Esophagus muscularis mucosa (tissue), 4 donors: ENCODE measurements at places on chromosomes 11 and 22.

DNA sequence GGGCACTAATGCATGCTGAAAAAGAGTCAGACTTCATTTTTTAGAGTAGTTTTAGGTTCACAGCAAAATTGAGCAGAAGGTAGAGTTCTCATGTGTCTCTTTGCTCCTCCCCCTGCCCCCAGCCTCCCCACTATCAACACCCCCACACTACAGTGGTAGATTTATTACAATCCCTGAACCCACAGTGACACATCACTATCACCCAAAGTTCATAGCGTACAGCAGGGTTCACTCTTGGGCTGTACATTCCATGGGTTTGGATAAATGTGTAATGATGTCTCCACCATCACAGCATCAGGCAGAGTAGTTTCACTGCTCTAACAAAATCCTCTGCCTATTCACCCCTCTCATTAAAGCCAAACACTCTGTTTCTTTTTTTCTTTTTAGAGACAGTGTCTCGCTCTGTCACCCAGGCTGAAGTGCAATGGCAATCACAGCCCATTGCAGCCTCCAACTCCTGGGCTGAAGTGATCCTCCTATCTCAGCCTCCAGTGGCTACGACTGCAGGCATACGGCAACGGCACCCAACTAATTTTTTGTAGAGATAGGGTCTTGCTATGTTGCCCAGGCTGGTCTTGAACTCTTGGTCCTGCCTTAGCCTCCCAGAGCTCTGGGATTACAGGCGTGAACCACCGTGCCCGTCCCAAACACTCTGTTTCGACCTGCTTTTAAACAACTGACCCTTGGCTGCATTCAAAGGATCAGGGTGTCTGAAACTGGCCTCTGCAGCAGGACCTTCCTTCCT, 4.1 kb downstream of the BEST1 start:
- no peak for DNase-seq

DNA sequence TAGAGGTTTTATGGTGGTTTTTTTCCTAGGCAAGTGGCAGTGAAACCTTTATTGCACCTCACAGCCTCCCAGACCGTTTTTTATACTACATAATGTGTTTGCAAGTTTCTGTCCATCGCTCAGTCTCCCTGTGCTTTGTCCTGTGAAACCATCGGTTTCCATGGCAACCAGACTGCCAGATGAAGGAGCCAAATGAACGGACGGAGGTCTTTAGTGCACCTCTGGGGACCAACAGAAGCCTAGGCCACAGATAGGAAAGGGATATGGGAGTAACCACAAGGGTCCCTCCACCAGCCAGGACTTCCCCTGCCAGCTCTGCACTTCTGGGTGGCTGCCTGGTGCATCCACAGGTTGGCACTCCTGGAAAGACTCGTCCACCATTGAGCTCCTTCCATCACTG, 165.0 kb downstream of the CHST1 start:
- no peak for DNase-seq

DNA sequence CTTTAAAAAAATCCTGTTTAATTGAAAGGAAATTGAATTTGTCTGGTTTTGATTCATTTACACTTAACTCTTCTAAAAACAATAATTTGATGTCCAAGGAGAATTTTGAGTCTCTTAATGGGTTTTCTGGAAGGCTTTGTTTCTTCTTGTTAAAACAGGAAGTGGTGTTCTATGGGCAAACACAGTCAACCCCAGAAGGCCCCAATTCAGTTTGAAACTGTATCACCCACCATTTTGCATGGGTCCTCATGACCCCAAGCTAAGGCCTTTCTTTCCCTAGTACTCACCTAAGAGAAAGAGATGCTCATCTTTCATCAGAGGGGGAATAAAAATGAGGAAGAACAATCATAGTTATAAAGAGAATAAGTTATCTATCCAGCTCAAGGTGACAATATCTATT, 10.6 kb downstream of the FLI1 start:
- DNase-seq, result no peak

GRCh38 chr11:63884196-63884932, 32.6 kb downstream of the RCOR2 start:
- no peak for DNase-seq

DNA sequence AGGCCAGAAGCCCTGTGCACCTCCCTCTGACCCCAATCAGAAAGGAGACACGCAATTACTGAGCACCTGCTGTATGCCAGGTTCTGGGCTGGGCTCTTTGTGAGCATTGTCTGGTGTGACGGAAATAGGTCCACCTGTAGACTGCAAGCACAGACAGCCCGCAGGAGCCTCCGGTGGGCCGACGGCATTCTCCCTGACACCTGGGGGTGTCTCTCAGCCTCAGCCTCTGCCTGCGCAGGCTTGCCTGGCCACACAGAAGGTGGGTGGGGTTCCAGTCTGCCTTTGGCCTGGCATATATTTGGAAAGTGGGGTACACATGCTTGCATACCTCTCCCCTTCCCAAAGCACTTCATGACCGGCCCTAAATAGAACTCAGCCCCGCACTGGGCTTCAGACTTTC, 129.3 kb downstream of the BUD13 start:
- peak; percentile 78 for DNase-seq

GRCh38 chr11:43797866-43798265, 82.8 kb upstream of the ALKBH3 start:
- no peak for DNase-seq

GRCh38 chr11:130024361-130024760, 21.7 kb upstream of the PRDM10 start:
- no peak for DNase-seq

GRCh38 chr11:124830749-124831148, 30.5 kb upstream of the MSANTD2 start:
- DNase-seq, result no peak

GRCh38 chr11:8597182-8597581, 3.2 kb upstream of the STK33 start:
- DNase-seq, result no peak

- no peak for DNase-seq
These were observed 20.5 kb downstream of the ZNF280B start for GRCh38 chr22:22487869-22488597.

DNA sequence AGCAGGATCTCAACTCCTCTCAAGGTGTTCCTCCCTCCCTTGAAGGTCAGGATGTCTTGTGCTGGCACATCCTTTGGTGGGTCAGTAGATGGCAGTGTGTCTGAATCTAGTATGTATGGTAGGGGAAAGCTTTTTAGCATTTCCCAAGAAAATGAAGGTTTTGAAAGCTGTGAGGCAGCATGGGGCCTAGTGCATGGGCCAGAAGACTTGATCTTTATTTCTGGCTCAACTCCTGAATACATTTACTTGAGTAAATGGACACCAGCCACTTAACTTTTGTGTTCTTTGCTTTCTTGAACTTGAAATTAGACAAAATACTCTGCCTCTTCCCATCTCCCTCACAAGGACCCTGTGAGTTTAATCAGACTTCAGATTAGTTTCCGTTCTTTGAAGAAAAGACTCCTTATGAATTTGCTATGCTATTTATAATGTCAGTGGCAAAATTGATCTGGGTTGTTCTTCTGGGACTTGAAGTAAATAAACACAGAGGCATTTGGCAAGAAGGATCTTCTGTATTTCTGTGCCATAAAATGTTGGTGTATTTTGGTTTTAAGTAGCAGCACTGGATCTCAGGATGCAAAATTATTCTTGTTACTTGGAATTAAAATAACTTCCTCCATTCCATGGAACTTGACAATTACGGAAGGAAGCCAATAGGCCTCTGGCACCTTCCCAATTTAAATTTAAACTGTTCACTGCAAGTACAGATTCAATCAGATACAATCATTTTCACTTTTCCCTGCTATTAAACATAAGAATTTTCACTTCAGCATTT, 288.8 kb downstream of the CASP12 start:
- DNase-seq, result no peak

DNA sequence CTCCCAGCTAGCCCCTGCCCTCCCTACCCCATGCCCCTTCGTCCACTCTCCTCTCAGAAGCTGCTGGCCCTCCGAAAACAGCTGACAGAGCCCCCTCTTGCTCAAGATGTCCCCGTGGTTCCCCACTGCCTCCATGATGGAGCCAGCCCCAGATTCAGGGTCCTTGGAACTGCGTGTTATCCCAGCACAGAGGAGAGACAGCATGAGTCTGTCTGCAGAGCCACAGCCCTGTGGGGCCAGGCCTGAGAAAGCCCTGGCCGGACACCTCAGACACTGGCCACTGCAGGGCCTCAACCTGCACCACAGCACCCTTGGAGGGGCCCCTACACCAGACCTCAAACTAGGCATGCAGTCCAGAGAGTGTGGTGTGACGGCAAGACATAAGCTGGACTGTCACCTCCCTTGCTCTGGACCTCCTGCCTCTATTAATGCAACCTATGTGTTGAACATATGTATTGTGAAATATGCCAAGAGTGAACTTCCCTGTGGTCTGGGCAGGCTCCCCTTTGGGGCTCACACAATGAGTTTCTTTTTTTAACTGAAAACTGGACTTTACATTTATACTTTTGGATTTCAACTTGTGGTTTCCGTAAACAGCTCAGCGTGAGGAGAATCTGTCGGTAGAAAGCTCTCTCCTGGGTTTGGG, 9.6 kb downstream of the PNPLA5 start:
- DNase-seq, result no peak

GRCh38 chr22:28497188-28497587, 182.5 kb downstream of the TTC28 start:
- no peak for DNase-seq

DNA sequence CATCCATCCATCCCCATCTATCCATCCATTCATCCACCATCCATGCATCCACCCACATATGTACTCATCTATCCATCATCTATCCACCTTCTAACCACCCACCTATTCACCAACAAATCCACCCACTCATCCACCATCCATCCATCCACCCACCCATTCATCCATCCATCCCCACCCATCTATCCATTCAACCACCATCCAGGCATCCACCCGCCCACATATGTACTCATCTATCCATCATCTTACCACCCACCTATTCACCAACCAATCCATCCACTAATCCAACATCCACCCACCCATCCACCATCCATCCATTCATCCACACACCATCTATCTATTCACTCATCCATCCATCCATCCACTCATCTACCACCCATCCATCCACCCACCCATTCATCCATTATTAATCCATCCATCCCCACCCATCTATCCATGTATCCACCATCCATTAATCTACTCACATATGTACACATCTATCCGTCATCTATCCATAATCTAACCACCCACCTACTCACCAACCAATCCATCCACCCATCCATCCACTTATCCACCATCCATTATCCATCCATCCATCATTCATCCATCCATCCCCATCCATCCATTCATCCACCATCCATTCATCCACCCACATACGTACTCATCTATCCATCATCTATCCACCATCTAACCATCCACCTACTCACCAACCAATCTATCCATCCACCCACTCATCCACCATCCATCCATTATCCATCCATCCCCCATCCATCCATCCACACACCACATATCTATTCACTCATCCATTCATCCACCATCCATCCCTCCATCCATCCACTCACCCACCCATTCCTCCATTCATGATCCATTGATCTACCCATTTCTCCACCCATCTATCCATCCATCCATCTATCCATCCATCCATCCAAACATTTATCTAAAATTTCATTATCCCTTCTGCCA, 940.0 kb downstream of the BRD1 start:
- no peak for DNase-seq

DNA sequence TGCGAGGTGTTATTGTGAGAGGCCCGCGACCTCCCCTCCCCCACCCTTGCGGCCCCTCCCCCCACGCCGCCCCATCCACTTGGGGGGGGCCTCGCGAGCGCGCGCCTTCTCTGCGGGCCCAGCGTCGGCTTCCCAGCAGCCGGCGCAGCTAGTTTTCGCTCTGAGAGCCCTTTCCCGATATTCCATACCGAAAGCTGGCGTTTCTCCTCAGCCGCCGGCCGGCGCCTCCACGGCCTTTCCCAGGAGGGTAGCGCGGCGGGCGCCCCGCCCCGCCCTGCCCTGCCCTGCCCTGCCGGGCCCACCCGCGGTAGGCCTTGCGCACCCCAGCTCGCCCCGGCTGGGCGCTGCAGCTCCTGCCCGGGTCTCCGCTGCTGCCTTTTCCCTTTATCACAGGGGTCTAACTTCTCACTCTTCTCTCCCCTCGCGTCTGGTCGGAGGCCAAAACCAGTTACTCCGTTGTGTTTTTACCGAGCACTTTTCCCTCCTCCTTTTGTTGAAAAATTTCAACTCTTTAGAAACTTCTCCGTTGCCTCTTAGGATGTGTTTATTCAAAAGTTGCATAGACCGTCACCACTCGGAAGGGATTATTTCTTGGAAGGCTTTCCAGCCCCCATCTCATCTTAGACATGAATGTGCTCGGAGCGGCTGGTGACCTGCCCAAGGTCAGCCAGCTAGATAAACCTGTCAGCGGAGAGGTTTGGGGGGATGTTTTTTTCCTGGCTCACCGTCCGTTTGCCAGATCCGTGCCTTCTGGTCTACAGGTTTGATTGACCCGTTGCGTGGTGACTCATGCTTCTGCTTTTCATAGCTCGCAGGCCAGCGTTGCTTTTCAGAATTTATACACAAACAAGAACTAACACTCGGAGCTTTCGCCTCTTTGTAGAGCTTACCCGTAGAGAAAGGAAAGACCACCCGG, 648 bp downstream of the PAFAH1B2 start:
- peak; percentile 94 for DNase-seq

- no peak for DNase-seq
These were observed 14.4 kb downstream of the TMPRSS6 start for GRCh38 chr22:37095113-37095512.

- DNase-seq, result no peak
These were observed 35.5 kb upstream of the KRTAP5-7 start for GRCh38 chr11:71491531-71491930.

DNA sequence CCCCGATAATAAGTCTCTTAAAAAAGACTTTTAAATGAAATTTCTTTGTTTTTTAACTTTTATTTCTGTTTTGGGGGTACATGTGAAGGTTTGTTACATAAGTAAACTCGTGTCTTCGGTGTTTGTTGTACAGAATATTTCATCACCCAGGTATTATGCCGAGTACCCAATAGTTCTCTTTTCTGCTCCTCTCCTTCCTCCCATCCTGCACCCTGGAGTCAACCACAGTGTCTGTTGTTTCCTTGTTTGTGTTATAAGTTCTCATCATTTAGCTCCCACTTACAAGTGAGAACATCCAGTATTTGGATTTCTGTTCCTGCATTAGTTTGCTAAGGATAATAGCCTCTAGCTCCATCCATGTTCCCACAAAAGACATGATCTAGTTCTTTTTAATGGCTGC, 1.6 kb upstream of the GSTP1 start:
- DNase-seq, result no peak

DNA sequence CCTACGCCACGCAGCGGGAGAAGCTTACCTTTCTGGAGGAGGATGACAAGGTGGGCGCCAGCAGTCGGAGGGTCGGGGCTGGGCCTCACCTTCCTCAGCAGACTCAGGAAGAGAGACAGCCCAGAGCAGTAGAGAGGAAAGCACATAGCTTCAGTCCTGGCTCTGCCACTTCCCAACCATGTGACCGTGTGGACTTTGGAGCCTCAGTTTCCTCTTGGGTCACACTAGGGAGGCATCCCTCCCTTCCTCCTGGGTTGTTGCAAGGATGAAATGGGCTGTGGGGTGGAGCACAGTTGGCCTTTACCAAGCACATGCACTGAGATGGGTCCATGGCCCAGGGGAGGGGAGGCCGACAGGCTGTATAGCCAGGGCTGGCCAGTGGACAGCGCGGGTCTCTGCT, 12.9 kb downstream of the DPP3 start:
- DNase-seq, result no peak
